ENCODE measurements at places on chromosomes 5 and 9. TPM values are rescaled to one million over a fixed set of nuclear protein-coding genes. Genes with fewer than 3 reads are reported as not detected.

The KIAA0825 gene
- 5.6 TPM for total RNA-seq

GRCh38 chr5:133696006-133696584, 83.8 kb upstream of the FSTL4 start:
- no peak overlapping the region for H3K4me3 ChIP-seq
- no peak for DNase-seq
- H3K4me1 ChIP-seq, result no peaks in the 10 kb centered on the region
- no peak overlapping the region for H3K27ac ChIP-seq
- no peaks in the 10 kb centered on the region for H3K36me3 ChIP-seq
- H3K27me3 ChIP-seq, result peaks cover 42% of the 10 kb centered on the region

GRCh38 chr5:134426361-134426760, 14.7 kb upstream of the CDKN2AIPNL start:
- no peaks in the 10 kb centered on the region for H3K36me3 ChIP-seq
- H3K4me1 ChIP-seq, result peaks cover 3% of the 10 kb centered on the region
- H3K4me3 ChIP-seq, result no peak overlapping the region
- no peak for DNase-seq
- H3K27ac ChIP-seq, result no peak overlapping the region

- no peak overlapping the region for H3K27ac ChIP-seq
- DNase-seq, result no peak
These were observed 68.8 kb downstream of the TLR4 start for GRCh38 chr9:117772960-117773359.

GRCh38 chr9:15505921-15506320, 4.8 kb downstream of the PSIP1 start:
- no peak overlapping the region for H3K27ac ChIP-seq
- no peak for DNase-seq
- no peak overlapping the region for H3K4me3 ChIP-seq
- peaks cover 27% of the 10 kb centered on the region for H3K36me3 ChIP-seq

DNA sequence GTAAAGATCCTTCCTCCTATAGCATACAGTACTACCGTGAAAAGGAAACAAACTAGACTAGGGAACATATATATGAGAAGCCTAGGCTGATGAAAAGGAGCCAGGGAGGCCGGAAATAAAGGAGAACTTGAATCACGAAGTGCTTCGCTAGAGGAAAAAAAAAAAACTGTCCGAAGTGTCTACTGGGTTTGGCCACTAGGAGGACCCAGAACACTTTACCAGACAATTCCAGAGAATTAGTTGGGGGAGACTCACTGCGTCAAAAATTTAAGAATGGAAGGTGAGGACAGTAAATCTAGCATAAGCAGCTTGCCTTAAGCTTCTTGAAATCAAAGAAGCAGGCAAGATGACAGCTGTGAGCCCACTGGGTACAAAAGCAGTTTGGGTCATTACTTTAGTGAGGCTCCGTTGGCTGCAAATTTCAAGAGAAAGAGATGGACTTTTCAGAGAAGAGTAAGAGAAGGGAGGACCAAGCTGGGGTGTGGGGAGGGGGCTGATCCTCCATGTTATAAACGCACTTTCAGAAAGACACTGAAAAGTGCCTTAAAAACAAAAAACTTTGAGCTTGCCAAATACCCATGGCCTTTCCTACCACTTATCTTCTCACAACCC, 47.4 kb downstream of the P4HA2 start:
- DNase-seq, result no peak
- no peaks in the 10 kb centered on the region for H3K27me3 ChIP-seq
- peaks cover 2% of the 10 kb centered on the region for H3K36me3 ChIP-seq
- H3K27ac ChIP-seq, result peak overlapping the region; percentile 0
- H3K4me3 ChIP-seq, result no peak overlapping the region
- peaks cover 15% of the 10 kb centered on the region for H3K4me1 ChIP-seq

DNA sequence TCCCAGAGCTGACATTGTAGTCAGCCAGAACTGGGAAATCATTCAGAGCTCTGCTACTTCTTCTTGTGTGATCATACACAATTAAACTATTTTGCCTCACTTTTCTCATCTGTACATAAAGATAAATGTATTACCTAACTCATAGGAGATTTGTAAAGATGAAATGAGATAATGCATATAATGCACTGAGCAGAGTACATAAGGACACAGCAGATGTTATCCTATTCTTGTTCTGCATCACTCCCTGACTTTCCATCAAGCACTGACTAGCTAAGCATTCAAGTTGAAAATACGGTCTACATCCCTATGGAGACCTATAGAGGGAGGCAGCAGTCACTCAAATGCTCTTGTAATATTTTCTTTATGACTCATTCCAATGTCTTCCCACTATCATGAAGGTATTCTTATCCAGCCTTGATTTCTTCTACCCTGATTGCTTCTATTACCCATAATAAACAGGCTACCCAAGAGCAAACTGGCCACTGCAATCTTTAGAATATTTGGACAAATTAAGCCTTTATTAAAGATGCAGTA, 16.3 kb upstream of the PRR16 start:
- no peak for DNase-seq
- H3K27ac ChIP-seq, result no peak overlapping the region
- peaks cover 21% of the 10 kb centered on the region for H3K4me1 ChIP-seq
- H3K4me3 ChIP-seq, result no peak overlapping the region

The TSSK1B gene
- 0.78 TPM for total RNA-seq

The RNF130 gene
- 44.9 TPM for total RNA-seq

The TMOD1 gene
- 0.49 TPM for total RNA-seq

The SLC25A2 gene
- 1.3 TPM for total RNA-seq

DNA sequence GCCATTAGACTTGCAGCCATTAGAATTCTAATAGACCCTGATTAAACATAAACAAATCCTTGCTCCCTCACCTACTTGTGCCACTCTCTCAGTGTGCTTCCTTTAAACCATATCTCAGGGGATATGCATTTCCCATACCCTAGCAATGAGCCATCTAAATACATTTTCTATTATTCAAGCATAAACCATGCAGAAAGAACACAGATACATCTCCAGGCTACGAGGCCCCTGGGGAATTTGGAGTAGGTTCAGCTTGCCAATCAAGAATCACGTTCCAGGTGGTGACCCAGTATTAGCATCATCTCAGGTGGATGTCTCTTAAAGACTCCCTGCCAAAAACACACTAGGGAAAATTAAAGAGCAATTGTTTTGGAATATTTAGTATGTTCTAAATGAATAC, 93.0 kb upstream of the CCL21 start:
- H3K4me3 ChIP-seq, result no peak overlapping the region
- H3K27me3 ChIP-seq, result peaks cover 68% of the 10 kb centered on the region
- H3K36me3 ChIP-seq, result no peaks in the 10 kb centered on the region
- no peak for DNase-seq
- H3K4me1 ChIP-seq, result no peaks in the 10 kb centered on the region

- H3K4me3 ChIP-seq, result no peak overlapping the region
- H3K27ac ChIP-seq, result peak overlapping the region; percentile 18
- peaks cover 1% of the 10 kb centered on the region for H3K27me3 ChIP-seq
- H3K36me3 ChIP-seq, result no peaks in the 10 kb centered on the region
- DNase-seq, result peak; percentile 51
- peaks cover 47% of the 10 kb centered on the region for H3K4me1 ChIP-seq
These were observed 75.0 kb downstream of the HMHB1 start for GRCh38 chr5:143886651-143887638.

The RXFP3 gene
- not detected for total RNA-seq

- peaks cover 2% of the 10 kb centered on the region for H3K36me3 ChIP-seq
- H3K27me3 ChIP-seq, result no peaks in the 10 kb centered on the region
- peaks cover 13% of the 10 kb centered on the region for H3K4me1 ChIP-seq
- no peak overlapping the region for H3K4me3 ChIP-seq
These were observed 621.7 kb downstream of the DNAH5 start for GRCh38 chr5:13322769-13323168.

The TIMD4 gene
- total RNA-seq, result not detected

DNA sequence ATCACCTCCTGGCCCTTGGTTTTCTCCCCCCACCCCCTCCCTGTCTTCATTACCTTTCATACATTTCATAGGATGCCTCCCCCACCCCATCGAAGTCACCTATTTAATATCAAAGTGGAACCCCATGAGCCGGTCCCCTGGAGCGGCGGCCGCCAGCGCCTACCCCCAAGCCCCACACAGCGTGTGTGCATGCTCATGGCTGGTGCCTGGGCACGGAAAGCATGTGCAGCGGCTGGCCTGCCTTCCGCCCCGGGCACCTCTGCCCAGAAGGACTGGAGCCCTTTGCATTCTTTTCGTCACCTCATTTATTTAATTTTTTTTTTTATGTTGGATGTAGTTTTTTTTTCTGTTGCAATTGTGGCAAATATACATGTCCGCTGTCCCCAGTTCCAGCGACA, 116.2 kb downstream of the WNK2 start:
- H3K36me3 ChIP-seq, result no peaks in the 10 kb centered on the region
- no peak overlapping the region for H3K4me3 ChIP-seq
- no peaks in the 10 kb centered on the region for H3K4me1 ChIP-seq
- H3K27me3 ChIP-seq, result peaks cover 5% of the 10 kb centered on the region
- DNase-seq, result no peak

- H3K36me3 ChIP-seq, result peaks cover 3% of the 10 kb centered on the region
- no peak overlapping the region for H3K4me3 ChIP-seq
- no peak for DNase-seq
These were observed 114.3 kb downstream of the MVB12B start for GRCh38 chr9:126440940-126441339.

The GABRG2 gene
- total RNA-seq, result not detected

The CRB2 gene
- 35.1 TPM for total RNA-seq

- H3K27ac ChIP-seq, result no peak overlapping the region
- H3K27me3 ChIP-seq, result peaks cover 4% of the 10 kb centered on the region
- no peaks in the 10 kb centered on the region for H3K4me1 ChIP-seq
- H3K4me3 ChIP-seq, result no peak overlapping the region
These were observed 154.1 kb upstream of the CDH12 start for GRCh38 chr5:23007236-23007635.

- no peaks in the 10 kb centered on the region for H3K4me1 ChIP-seq
- DNase-seq, result no peak
- H3K27me3 ChIP-seq, result peaks cover 57% of the 10 kb centered on the region
- H3K36me3 ChIP-seq, result no peaks in the 10 kb centered on the region
- H3K27ac ChIP-seq, result no peak overlapping the region
These were observed 80.3 kb downstream of the HRH2 start for GRCh38 chr5:175738126-175738525.

GRCh38 chr9:118618849-118619248, 750.4 kb downstream of the BRINP1 start:
- no peak overlapping the region for H3K27ac ChIP-seq
- H3K4me1 ChIP-seq, result no peaks in the 10 kb centered on the region
- no peak overlapping the region for H3K4me3 ChIP-seq
- no peaks in the 10 kb centered on the region for H3K27me3 ChIP-seq
- DNase-seq, result no peak

The PCDH12 gene
- total RNA-seq, result 0.18 TPM

The NSUN2 gene
- total RNA-seq, result 72.6 TPM

DNA sequence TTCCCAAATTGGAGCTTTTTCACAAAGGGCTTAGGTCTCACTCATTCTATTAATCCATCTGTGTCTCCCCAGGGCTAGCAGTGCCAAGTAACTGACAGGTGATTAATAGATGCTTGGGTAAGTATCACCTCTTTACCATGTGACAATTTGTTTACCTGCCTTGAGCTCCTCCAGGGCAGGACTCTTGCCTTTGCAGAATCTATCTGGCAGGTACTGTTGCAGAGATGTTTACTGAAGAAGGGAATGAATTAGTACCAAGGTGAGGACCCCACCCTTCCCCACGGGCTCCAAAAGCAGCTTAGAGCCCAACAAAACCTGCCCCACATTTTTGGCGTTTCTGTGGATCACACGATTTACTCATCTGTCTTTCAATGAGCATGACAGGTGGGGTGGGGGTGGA, 698 bp upstream of the TGFBI start:
- DNase-seq, result no peak
- H3K27ac ChIP-seq, result no peak overlapping the region
- no peak overlapping the region for H3K4me3 ChIP-seq

DNA sequence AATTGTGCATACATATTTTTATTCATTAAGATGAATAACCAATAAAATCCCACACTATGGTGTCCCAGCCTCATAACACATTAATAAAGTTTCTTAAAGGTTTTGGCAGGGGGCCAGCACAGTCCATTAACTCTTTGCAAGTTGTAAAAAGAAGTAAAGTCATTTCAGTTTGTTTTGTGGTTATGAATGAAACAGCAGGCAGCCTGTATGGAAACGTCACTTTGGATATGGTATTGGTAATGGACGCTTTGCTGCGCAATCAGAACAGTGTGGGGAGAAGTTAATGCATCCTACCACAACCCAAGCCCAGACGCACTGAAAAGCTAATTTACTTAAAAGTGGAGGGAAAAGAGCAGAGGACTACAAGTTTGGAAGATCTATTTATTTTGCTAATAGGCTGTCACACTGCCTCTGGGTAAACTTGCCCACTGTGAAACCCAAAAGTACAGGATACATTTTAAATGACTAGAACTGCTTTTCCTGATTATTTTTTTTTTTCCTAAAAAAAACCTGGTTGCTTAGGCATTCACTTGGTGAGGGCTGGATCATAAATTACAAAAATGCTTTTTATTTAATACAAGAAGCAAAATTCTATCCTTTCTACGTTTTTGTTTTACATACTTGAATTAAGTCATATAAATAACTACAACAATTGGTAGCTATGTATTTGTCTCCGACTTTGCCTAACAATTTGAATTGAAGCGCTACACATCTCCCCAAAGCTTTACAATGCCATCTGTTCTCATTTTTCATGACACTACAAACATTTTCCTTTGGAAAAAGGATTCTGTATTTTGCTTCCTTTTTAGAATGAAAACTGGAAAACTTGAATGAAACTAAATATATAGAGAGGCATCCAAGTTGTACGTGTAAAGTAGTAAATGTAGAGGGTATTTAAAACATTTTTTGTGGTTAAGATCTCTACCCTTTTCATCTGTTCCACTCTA, 104.3 kb downstream of the NFIB start:
- peaks cover 87% of the 10 kb centered on the region for H3K4me1 ChIP-seq
- DNase-seq, result no peak
- peak overlapping the region; percentile 57 for H3K27ac ChIP-seq
- no peaks in the 10 kb centered on the region for H3K27me3 ChIP-seq

GRCh38 chr5:111722140-111722539, 34.9 kb downstream of the NREP start:
- DNase-seq, result no peak
- peaks cover 10% of the 10 kb centered on the region for H3K4me1 ChIP-seq
- no peaks in the 10 kb centered on the region for H3K27me3 ChIP-seq
- H3K36me3 ChIP-seq, result peaks cover 39% of the 10 kb centered on the region
- H3K4me3 ChIP-seq, result no peak overlapping the region

- no peaks in the 10 kb centered on the region for H3K27me3 ChIP-seq
- no peaks in the 10 kb centered on the region for H3K4me1 ChIP-seq
- no peak for DNase-seq
- peaks cover 3% of the 10 kb centered on the region for H3K36me3 ChIP-seq
These were observed 17.9 kb downstream of the CCDC171 start for GRCh38 chr9:15570769-15571168.

GRCh38 chr5:179696603-179697002, 2.2 kb upstream of the CANX start:
- peak overlapping the region; percentile 69 for H3K27ac ChIP-seq
- no peaks in the 10 kb centered on the region for H3K27me3 ChIP-seq
- DNase-seq, result no peak

- no peaks in the 10 kb centered on the region for H3K27me3 ChIP-seq
- peak overlapping the region; percentile 64 for H3K27ac ChIP-seq
- no peak for DNase-seq
- no peaks in the 10 kb centered on the region for H3K36me3 ChIP-seq
These were observed 4.4 kb downstream of the ABL1 start for GRCh38 chr9:130839132-130840111.

The CTSV gene
- 8.9 TPM for total RNA-seq

- H3K36me3 ChIP-seq, result no peaks in the 10 kb centered on the region
- H3K4me3 ChIP-seq, result no peak overlapping the region
- peaks cover 9% of the 10 kb centered on the region for H3K4me1 ChIP-seq
- no peak for DNase-seq
- H3K27ac ChIP-seq, result no peak overlapping the region
These were observed 23.8 kb downstream of the C5orf58 start for GRCh38 chr5:170256571-170256970.

The CCL21 gene
- not detected for total RNA-seq

The IL12B gene
- not detected for total RNA-seq

The PCDHB3 gene
- total RNA-seq, result 21.6 TPM
